NCI-H446 treated with DMSO at 0.1 percent for 48 hours (cell line): ENCODE measurements at places on chromosomes 5 and 9.

DNA sequence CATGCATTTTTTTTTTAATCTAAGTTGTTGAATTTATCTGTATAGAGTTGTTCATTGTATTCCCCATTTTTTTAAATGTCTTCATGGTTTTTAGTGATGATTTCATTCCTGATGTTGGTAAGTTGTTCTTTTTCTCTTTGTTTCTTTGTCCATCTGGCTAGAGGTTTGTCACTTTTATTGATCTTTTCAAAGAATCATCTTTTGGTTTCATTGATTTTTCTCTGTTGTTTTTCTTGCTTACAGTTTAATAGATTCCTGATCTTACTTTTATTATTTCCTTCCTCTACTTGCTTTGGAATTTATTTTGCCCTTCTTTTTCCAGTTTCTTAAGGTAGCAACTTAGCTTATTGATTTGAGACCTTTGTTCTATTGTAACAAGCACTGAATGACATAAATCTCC lies 114.2 kb downstream of the AOPEP start:
- DNase-seq = no peak

- DNase-seq = peak; percentile 86
Observed at GRCh38 chr5:109105631-109106267, 304.0 kb downstream of the PJA2 start.

DNA sequence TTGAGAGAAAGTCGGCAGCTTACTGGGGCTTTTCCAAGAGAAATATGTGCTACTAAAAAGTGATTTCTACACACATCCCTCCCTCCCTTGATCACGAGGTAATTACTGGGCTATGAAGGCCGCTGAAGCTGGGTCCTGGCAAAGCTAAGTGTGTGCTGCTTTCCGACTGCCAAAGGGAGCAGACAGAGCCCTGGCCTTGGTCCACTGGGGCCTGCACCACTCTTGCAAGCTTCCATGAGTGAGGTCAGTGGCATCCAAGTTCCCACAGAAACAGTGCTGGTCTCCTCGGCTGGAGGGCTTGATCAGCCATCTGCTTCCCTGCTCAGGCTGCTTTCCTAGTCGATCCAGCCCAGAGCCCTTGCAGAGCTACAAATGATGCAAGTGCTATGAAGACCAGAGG lies 154.8 kb upstream of the LHFPL2 start:
- DNase-seq = peak; percentile 82

DNA sequence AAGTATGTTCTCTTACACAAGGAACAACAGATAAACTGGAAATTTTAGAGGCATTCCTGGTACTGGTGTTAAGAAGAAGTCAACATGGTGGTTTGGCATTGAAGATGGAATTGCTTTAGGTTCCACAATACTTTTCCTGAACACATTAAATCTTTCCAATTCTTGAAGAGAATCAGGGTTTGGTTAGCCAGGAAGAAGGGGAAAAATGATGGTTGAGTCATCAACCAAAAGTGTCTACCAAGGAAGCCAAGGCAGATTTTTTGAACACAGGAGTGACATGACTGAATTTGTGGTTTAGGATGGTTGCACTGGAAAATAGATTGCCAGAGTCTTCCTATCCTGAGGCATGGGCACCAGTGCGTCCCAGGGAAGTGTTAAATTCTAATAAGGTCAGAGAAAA lies 433.4 kb downstream of the TMEM38B start:
- DNase-seq = no peak

DNA sequence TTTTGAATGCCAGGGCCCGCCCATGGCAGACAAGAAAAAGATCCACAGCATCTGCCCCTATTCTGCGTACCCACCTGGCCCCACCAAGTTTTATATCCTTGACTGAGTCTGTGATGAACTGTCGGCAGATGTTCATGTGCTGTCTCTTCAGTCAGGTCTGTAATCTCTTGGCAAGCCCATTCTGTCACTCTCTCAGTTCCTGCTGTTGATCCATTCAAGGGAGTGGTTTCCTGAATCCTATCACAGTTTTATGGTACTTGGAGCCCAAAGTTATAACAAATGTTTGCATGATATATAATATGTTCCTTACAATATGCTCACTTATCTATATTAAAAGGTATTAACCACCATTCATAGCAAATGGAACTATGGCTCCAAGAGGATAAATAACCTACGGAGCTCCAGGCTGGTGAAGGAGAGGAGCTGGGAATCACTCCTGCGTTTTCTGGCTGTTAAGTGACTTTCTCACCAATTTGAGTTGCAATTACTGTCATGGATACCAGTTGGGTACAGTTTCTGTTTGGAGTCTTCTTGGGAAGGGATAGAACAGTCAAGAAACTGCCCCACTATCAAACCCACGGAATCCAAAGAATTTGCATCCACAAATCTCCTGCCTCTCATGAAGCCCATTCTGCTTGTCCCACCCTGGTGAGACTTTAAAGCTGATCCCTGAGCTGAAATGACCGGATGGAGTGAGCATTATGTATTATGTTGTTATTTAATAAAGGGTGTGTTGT lies 103.4 kb upstream of the SPRY4 start:
- no peak for DNase-seq

- DNase-seq = no peak
Observed at GRCh38 chr5:72586788-72587530, 79.7 kb upstream of the ZNF366 start.
